GM04504 (cell line): ENCODE measurements at places on chromosomes 3 and 15.
A peak's percentile ranks its signal among the peaks of the same experiment; 100 is the strongest.

- no peak for DNase-seq
Measured at GRCh38 chr15:68318008-68318835, 40.7 kb downstream of the FEM1B start.

DNA sequence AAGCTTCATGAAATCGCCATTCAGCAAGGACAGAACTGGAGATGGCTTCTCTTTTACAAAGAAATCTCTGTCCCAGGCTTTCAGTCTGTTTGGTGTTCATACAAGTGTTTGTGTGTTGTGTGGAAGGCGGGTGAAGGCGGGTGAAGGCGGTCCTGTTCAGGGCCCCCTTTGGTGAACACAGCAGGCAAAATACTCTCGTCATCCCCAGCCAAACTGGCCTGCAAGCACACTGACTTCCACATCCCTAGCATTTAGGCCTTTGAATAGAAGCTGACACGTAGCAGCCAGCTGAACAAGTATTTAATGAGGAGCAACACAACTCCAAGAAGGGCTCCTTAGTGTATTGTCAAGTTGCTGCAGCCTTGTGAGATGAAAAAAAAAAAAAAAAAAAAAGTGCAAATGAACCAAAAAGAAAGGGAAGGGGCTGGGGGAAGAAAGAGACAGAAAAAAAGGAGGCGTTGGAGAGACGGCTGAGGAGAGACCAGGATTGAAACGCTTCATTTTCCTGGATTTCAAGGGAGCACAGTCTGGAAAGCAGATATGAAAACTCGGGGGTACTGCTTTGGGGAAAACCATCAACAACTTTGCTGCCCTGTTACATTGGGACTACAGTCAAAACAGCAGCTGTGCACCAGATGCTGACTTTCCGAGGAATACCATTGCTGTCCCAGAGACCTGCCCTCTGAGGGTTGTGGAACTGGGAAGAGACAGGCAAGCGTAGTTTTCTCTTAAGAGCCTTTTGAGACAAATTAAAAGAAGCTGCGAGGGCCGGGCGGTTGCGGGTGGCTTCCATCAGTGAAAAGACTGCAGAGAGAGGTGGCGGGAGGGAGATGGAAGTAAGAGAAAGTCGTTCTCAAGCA lies 74.6 kb downstream of the TGFBR2 start:
- peak; percentile 70 for DNase-seq

DNA sequence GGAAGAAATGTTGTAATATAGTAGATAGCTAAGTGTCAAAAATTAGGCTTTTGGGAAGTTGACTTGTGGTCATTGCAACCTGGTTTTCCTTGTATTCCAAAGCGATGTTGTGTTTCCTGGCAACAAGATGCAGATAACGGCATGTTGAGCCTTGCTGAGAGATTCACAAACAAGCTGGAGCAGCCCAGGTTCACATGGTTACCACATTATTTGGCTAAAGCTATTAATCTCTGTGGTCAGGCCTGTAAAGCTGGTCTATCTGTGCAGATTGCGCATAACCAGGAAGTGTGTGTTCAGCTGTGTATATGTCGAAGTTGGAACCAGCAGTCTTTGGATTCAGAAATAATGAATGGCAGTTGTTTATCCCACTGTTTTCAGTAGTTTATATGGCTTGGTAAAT lies 6.6 kb downstream of the TIPARP start:
- DNase-seq = peak; percentile 89

- DNase-seq = peak; percentile 8
Measured at GRCh38 chr3:150970665-150971324, 1.7 kb downstream of the CLRN1 start.

- DNase-seq = no peak
Measured at GRCh38 chr3:17047162-17047561, 162.4 kb downstream of the PLCL2 start.

DNA sequence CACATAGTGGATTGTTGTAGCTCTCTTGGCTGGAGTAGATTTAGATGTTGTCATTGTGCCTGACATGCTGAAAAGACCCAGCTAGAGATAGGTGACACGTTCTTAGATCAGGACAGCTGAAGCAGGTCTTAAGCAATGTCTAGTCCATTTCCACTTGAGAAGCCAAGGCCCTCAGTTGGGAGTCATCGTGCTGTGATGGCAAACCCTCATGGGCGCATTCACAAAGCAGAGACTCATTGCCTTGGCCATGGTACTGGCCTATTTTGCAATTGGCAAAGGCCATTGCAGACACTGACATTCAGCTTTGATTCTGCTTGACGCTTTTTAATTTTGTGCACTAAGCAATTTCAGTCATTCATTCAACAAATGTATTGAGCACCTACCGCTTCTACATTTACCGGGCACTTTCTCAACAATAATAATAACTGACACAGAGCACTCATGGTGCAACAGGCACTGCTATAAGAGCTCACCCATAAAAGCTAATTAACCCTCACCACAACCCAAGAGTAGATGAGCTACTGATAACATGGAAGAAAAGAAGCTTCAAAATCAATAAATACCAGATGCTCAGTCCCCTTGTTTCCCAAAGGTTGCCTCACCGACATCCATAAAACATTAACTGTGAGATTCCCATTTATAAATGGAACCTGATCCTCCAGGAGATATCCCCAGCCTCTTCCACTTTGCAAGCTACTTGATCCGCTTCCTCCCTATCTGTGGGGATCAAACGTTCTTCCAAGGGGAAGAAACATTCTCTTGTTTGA lies 200.1 kb downstream of the TLE3 start:
- no peak for DNase-seq

DNA sequence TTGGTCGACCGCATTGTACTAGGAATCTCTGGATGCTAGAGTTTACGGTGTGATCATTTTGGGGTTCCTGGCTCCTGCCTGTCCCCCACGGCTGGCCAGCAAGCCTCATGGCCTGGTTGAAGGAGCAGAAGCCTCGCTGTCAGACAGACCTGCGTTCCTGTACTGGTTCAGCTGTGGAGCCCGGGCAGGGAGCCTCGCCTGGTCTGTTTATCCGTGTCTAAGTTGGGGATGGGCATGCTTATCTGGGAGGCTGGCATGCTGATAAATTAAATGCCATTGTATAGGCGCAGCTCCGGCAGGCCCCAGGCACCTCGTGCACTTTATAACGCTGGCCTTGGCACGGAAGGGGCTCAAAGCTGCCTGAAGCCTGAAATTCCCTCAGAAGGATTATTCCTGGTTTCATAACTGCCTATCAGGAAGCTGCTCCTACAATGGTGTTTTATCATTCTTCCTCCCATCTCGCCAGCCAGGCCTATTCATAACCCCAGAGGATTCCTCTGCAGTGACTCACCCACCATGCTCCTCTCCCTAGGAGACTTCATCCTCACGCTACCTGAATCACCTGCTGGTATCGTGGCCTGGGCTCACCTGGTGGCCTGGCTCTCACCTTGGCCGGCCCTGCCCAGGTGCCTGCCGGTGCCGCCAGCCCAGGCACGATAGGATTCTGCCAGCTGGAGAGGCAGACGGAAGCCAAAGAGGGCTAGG lies 110.9 kb downstream of the ASB7 start:
- peak; percentile 60 for DNase-seq

- DNase-seq = no peak
Measured at GRCh38 chr15:29352402-29352801, 82.8 kb upstream of the NSMCE3 start.

- DNase-seq = no peak
Measured at GRCh38 chr15:33100314-33100713, 94.2 kb downstream of the FMN1 start.

DNA sequence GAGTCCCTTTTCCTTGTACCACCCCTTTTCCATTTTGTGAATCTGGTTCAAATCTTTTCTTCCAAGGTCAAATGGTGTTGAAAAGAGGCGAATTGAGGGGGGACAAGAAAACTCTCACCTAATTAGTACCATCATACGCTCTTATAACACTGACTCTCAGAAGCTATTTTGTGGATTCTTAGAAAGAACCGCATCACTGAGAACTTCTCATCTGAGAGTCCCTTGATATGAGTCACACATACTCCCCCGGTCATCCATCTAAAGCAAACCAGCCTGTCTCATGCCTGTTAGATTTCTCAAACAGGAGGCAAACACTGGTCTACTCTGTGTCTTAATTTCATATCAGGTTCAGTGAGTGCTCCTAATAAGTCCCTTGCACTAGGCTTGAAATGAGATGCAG lies 76.5 kb upstream of the SPRED1 start:
- DNase-seq = peak; percentile 13

DNA sequence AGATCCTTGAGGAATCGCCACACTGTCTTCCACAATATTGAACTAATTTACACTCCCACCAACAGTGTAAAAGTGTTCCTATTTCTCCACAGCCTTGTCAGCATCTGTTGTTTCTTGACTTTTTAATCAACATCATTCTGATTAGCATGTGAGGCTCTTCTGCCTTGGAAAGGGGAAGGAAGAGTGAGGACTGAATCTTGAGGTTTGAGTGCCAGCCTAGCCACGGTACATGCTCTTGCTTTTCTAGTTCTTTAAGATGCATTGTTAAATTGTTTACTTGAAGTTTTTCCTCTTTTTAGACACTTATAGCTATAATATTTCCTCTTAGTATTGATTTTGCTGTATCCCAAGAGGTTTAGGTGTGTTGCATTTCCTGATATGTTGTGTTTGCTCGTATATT lies 596.1 kb downstream of the OTOL1 start:
- DNase-seq = no peak

DNA sequence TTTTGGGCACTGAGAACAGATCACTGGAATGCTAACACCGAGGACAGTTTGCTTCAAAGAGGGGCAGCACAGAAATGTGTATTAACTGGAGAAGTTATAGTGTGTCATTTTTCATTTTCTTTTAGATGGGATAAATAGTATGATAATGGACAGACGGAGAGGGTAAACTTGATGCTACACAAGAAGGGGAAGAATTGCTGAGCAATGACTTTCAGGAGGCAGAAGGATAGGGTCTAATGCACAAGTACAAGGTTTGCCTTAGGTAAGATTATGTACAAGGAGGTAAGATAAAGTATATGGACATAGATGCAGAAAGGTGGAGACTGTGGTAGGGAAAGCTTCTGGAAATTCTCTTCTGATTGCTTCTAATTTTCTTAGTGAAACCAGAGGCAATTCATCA lies 32.3 kb upstream of the LRRC58 start:
- DNase-seq = no peak

- DNase-seq = no peak
Measured at GRCh38 chr15:26615927-26616302, 157.0 kb downstream of the GABRB3 start.

- DNase-seq = no peak
Measured at GRCh38 chr3:102020735-102021134, 171.4 kb downstream of the NFKBIZ start.

DNA sequence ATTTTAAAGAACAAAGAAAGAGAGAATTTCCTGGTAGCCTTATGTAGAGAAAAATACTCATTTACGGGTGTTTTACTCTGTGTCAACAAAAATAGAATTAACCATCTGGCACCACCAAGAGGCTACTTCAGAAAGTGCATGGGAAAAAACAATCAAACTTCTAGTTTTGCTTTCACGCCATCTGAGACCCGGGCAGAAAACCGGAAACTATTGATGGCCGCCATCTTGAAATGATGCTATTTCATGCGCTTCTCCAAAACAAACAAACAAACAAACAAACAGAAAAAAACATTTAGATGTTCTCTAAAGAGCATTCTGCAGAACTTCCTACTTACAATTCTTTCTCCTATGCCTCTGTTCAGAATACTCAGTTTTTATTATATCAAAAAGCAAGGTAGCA lies 49.4 kb upstream of the SYNPR start:
- DNase-seq = peak; percentile 17

GRCh38 chr3:26449996-26450395 lies 172.6 kb upstream of the LRRC3B start:
- DNase-seq = no peak

DNA sequence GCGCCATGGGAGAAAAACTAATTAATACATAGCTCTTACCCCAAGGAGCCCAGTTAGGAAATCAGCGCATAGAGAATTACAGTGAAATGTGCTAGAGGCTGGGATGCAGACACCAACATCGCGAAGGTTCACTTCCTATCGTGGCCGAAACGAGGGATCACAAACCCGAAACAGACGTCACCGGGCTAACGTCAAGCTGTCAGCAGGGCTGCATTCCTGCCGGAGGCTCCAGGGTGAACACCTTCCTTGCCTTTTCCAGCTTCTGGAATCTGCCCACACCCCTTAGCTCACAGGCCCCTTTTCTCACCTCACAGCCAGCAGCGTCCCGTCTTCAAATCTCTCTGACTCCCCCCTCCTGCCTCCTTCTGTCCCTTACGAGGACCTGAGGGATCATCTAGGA lies 13.0 kb downstream of the GP5 start:
- no peak for DNase-seq

GRCh38 chr3:142447301-142447851 lies 461 bp downstream of the XRN1 start:
- peak; percentile 18 for DNase-seq

GRCh38 chr3:128091586-128091985 lies 32.0 kb downstream of the RUVBL1 start:
- no peak for DNase-seq

DNA sequence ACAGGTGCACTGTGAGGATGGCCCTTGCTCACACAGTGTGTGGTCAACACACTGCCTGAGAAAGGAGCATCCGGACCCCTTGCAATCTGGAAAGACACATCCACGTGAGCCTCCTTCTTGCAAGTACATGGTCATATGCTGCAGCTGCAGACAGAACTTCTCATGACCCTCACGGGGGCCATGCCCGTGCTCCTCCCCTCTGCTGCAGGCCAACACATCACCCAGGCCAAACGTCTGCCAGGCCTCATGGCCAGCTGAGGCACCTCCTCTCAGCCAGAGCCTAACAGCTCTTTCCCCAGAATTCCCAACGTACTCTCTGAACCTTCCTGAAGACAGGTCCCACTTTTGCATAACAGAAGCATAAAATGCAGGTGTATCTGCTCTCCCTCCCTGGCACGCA lies 25.3 kb downstream of the SLC41A3 start:
- no peak for DNase-seq

GRCh38 chr15:50066202-50066601 lies 52.8 kb downstream of the ATP8B4 start:
- no peak for DNase-seq

DNA sequence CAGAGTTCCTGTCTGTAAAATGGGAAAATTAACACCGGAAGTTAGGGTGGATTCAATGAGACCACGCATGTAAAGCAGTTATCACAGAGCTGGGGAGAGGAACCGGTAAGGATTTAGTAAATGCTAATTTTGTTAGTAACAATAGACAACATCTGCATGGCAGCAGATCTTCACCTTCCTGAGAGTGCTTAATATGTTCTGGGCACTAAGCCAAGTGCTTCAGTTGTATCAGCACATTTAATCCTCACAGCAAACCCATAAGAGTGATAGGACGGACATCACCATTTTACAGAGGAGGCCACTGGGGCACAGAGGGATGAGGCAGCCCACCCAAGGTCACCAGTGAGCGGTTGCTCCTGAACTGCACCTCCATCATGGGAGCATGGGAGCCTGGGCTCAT lies 189.4 kb downstream of the WNT5A start:
- no peak for DNase-seq
